ENCODE measurements at places on chromosomes 11 and 22.

GRCh38 chr22:49950396-49950994 is 10.1 kb upstream of the PIM3 start:
- no peak for DNase-seq

- DNase-seq, result no peak
Observed at GRCh38 chr11:88521399-88521798, 183.9 kb upstream of the CTSC start.

DNA sequence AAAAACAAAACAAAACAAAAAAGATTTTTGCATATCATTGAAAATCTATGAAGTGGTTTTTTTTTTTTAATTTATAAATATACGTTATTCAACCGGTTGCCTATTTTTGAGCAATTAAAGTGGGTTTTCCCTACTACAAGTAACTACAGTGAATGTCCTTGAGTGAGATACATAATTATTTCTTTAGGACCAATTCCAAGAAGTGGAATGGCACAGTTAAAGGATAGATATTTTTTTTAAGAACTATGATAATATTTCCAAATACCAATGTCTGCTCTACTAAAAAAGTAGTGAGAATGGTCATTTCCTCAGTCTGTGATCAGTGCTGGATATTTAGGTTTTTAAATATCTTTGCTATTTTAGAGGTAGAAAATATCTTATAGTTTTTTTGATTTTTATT is 118.8 kb downstream of the TEAD1 start:
- no peak for DNase-seq

GRCh38 chr11:68460741-68461574 is at the start of gene PPP6R3:
PPP6R3 (plus strand) TSS chr11:68460752; CDS start chr11:68537665, 76,913 bp downstream.
- peak; percentile 58 for DNase-seq

DNA sequence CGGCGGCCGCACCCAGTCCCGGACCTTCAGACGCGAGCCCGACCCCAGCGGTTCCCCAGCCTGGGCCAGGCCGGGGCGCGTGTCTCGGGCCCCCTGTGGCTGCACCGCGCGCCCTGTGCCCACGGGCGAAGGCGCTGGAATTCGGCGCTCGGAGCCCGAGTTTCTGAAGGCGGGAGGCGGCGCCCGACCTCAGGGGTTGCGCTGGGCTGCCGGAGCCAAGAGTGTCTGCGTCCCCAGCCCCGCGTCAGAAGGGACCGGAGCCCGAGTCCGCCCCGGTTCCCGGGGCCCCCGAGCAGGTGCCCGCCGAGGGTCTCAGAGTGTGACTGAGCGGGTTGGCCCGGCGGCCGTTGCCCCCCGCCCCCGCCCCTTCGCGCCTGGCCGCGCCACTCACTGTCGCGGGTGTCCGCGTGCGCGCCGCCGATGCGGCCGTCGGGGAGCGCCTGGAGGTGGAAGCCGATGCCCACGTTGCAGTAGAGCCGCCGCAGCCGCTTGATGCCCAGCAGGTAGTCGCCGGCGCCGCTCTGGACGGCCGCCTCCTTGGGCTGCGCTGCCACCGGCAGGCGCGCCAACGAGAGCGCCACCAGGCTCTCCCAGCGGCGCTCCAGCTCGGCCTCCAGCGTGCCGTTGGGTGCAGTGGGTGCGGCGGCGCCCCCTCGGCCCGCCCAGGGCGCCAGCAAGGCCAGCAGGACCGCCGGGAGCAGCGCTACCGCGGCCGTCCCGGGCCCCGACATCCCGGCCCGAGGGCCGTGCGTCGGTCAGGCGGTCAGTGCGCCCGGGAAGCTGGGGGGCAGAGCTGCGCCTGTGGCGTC is 583 bp downstream of the FGF4 start:
- no peak for DNase-seq

DNA sequence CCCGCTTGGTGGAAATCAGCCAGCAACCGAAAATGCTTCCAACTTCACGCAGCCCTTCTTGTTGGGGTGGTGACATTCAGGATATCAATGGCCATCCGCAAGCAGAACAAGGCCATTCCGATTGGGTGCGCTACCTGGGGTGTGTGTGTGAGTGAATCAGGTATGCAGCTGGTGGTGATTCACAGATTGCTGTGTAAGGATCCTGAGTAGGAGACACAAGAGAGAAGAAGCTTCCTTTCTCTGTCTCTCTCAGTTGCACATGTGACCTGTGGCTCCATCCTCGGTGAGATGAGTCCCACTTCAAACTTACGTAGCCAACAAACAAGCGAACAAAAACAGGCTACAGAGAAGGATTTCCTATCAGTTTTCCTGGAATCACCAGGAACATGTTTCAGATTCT is 9.6 kb upstream of the TMEM184B start:
- DNase-seq, result no peak

GRCh38 chr11:71284525-71285092 is 32.2 kb upstream of the SHANK2 start:
- no peak for DNase-seq

GRCh38 chr22:36258701-36259614 is 6.0 kb downstream of the APOL1 start:
- no peak for DNase-seq

DNA sequence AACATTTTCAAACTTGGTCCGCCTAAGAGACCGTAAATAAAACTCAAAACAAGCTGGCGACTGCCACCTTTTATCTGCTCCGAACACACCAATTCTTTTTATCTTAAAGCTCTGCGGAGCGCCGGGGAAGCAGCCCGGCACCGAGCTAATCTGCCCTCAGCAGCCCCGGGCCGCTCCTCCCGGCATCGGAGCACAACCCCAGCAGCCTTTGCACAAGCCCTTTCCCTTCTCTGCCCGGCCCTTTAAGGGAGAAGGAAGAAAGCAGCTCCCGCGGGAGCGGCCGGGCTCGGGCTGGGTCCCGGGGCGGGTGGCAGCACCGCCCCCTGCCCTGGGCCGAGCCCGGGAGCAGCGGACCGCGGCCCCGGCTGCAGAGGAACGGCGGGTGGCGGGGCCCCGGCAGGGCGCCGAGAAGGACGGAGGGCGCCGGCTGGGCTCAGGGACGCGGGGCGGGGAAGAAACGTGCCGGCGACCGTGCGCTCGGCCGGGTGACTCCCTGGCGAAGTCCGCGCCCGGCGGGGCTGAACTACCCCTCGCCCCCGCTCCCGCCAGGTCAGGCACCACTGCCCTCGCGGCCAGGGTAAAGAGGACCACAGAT is 133.6 kb upstream of the C11orf58 start:
- no peak for DNase-seq

DNA sequence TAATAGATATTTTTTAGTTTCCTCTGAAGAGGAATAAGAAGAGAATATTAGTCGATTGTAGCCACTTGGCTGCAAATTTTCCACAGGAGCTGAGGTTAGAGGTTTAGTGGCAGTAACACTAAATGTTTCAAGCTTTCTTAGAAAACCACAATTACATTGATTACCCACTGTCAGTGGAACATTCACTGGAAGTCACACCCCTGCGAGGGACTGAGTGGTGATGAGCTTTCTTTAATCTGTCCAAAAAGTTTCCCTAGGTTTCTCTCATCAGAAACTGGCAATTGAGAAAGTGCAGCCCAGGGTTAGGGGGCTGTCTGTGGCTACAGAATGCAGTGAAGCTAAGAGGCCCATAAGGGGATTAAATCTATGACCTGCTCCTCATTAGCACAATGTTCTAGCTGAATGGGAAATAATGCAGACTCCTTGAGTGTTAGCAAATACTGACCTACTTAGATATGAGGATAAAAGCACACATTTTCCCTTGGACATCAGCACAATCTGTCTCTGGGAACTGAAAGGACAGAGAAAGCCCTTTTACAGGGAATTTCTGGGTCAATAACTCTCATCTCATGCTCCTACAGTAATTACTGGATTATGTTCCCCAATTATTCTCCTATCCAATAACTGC is 189.5 kb downstream of the FAM76B start:
- DNase-seq, result no peak

DNA sequence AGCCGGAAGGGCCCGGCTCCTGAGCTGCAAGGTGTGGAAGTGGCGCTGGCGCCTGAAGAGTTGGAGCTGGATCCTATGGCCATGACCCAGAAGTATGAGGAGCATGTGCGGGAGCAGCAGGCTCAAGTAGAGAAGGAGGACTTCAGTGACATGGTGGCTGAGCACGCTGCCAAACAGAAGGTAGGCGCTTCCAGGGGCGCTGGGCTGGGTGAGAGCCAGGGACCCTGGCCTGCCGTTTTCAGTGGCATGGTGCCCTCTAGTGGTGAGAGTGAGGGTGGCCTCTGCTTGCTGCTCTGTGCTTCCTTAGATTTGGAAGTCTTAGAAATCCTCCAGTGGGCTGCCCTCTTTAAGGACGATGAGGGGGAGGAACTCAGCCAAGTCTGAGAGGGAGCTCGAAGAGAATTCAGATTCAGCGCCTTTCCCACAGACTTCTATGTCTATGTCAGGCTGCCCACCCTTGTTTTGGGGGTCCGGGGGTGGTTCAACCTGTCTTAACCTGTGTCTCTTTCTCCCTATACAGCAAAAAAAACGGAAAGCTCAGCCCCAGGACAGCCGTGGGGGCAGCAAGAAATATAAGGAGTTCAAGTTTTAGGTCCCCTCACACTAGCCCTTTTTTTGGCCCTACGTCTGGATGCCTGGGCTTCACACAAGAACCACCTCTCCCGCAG is 1.8 kb upstream of the PACS1 start:
- peak; percentile 65 for DNase-seq

DNA sequence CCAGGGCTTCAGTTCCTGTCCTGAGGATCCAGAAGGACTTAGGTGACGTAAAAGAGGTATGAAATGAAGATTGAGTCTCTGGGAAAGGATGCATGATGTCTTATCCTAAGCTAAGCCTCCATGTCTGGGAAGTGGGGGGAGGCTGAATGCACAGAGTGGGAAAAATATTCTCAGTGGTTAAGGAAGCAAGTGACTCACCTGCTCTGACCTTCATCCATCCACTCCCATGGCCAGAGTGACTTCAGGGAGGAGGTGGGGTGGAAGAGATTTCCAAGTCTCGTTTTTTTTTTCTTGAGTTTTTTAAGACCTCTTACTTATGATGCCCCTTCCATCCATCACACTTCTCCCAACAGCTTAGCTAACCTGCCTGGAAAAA is 32.5 kb upstream of the POLD3 start:
- no peak for DNase-seq

DNA sequence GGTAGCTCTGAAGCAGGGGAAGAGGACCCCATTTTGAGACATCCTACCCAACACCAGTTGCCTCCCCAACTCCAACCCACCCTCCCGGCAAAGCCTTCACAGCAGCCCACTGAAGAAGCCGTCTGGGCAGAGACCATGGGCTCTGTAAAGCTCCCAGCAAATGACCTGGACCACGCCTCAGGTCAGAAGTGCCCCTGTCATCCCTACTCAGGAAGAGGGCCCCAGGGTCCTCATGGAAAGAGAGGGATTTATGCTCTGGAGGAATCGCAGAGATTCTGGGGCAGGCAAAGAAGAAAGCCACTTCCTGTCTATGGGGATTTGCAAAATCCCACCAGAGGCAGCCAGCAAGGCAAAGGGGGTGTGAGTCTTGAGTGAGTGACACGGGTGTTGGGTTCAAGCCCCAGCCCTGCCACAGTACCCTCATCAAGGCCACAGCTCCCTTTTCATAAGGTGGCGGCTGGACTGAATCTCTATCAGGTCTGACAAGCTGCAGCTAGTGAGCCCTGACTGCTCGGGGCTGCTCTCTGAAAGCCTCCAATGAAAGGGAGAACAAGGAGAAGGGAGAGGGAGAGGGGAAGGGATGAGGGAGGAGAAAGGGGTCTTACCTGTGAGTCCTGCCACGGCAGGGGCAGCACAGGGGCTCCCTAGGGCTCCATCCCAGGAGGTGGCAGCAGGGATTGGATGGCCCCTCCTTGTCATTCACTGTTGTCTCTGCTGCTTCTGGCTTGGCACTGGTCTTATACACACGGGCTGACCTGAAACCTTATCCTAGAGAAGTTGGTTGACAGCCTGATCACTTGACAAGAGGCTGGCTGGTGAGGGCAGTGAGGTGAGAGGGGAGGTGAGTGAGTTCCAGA is at the start of gene UCP3:
Gene UCP3 (minus strand): TSS at position 713 of the 857 bp plus-strand sequence. CDS start 2,043 bp downstream, outside the sequence.
- no peak for DNase-seq

- DNase-seq, result no peak
Observed at GRCh38 chr11:12220305-12220704, 109.9 kb downstream of the MICAL2 start.

DNA sequence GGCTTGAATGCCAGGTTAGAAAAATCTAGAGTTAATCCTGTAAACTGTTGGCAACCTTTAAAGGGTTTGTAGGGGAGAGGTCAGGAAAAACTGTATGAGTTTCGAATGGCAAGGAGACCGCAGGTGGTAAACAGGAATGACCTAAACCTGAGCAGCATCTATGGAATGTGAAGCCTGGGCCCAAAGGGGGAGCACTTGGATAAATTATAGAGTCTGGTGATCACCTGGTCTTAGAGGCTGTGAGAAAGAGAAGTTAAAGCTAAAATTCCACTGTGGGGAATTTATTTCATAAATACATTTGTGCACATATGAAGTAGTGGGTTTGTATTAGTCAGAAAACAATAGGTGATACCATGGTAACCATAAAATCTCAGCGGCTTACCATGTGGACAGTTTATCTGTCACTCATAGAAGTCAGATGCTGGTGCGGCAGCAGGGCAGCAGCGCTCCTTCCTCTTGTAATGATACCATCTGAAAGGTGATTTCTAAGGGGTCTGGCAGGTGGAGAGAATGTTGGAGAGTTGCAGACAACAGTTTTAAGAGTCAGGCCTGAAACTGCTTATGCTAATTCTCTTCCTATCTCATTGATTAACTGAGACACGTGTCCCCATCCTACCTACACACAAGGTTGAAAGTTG is 1104.4 kb upstream of the CCDC90B start:
- DNase-seq, result no peak

- DNase-seq, result no peak
Observed at GRCh38 chr11:95135155-95135554, 45.5 kb downstream of the ENDOD1 start.

GRCh38 chr11:103110391-103110790 is 1.2 kb downstream of the DYNC2H1 start:
- peak; percentile 28 for DNase-seq

DNA sequence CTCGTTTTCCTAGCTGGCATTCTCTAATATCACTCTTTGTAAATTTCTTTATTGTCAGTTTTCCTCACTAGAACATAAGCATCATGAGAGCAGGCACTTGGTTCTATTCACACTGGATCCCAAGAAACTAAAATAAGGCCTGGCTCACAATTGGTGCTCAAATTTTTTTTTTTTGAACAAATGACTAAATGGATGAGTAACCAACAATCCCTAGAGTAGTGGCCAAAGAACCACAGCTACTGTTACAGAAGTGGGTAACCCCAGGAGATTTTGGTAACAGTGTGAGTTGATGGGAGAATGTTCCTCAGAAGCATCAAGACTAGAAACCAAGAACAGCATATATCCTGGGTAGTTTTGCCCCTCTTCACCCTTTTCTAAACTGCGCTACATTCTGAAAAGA is 572.6 kb downstream of the INSC start:
- no peak for DNase-seq

GRCh38 chr22:48240148-48240934 is 1477.9 kb downstream of the TBC1D22A start:
- no peak for DNase-seq

All from AG08395 (cell line).